ENCODE measurements at places on chromosomes 1 and 21.

GRCh38 chr1:74012583-74012982, 185.4 kb downstream of the LRRIQ3 start:
- no peak for DNase-seq

DNA sequence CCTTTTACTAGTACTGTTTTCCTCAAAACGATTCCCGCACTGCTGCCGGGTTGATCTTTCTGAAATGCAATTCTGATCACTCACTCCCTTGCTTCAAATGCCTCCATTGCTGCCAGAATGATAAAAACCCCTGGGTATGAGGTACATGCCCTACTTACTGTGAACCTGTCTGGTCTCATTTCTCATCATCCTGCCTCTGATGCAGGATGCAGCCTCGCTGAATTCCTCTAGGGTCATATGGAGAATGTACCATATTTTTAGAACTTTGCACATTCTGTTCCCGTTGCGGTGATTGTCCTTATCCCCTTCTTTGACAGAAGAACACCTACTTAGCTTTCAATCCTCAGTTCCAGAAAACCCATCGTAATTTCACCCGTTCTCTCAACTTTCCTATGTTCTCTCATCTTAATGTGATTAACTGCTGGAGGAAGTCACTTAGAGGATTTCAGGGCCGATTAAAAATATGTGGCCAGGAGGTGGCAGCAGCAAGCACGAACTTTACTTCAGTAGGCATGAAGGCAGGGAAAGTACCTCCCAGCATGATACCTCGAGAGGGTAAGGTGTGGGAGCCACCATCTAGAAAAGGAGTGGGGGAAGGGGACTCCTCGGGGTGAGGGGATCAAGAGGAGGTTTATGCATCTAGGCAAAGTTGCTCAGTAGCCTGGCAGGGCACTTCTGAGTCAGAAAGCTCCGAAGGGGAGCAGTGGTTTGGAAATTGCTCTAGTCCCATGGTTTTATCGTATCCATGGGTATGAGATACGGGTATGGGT, 361.5 kb upstream of the ZP4 start:
- peak; percentile 20 for DNase-seq

- DNase-seq, result no peak
These were observed 102.5 kb downstream of the GPR52 start for GRCh38 chr1:174550296-174550695.

DNA sequence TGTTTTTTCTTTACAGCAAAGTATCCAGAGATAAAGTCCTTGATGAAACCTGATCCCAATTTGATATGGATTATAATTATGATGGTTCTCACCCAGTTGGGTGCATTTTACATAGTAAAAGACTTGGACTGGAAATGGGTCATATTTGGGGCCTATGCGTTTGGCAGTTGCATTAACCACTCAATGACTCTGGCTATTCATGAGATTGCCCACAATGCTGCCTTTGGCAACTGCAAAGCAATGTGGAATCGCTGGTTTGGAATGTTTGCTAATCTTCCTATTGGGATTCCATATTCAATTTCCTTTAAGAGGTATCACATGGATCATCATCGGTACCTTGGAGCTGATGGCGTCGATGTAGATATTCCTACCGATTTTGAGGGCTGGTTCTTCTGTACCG, 6.5 kb downstream of the DEGS1 start:
- no peak for DNase-seq

GRCh38 chr1:246309247-246309884, 197.7 kb downstream of the SMYD3 start:
- DNase-seq, result no peak

DNA sequence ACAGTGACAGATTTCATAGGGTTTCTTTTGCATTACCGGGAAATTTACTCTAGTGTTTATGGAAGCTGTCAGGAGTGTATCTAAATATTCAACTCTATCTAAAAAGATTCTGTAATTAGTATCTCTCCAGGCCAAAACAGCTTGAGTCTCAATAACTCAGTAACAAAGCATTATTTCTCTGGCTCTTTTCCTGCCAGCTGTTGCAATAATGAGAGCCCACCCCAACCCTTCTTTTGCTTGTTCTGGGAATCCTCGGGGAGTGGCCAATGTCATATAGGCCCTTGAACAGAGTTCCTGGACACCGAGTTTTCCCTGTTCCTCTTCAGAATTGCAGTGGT, 120.1 kb upstream of the SGIP1 start:
- no peak for DNase-seq

GRCh38 chr21:39220150-39220549, 36.9 kb upstream of the PSMG1 start:
- no peak for DNase-seq

GRCh38 chr1:155226910-155227260, 18.4 kb downstream of the MTX1 start:
- DNase-seq, result peak; percentile 38

DNA sequence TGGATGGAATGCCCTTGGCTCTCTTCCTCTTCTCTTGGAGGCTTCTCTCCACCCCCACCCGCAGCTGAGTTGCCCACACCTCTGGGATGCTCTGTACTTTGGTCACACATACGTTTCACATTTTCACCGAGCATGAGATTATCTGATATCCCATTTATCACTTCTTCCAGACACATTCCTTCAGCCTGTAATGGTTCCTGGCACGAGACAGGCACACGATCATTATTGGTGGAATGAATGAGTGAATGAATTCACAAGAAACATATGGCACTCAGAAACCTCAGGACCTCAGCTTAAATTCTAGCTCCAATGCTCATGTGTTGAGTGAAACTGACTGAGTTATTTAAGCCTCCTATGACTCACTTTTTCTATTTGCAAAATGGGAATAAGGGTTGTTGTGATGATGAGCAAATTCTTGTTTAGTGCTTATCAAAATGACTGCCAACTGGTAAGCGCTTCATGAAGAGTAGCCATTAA, 242.7 kb upstream of the JUN start:
- no peak for DNase-seq

DNA sequence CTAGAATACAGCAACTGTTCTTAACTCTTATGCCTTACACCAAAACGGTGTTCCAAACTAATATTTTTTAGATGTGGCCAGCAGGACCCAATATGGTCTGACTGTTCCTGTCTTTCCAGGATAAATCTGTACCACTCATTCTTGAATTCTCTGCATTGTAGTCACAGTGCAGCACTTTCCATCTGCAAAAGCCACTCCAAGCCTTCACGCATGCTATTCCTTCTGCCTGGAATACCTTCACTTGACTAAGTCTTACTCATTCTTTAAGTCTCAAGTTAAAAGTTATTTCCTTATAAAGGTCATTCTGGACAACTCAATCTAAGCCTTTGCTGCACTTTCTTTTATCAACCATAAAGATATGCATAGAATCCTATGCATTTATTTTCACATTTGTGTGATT, 1194.5 kb downstream of the PLA2G4A start:
- DNase-seq, result no peak

DNA sequence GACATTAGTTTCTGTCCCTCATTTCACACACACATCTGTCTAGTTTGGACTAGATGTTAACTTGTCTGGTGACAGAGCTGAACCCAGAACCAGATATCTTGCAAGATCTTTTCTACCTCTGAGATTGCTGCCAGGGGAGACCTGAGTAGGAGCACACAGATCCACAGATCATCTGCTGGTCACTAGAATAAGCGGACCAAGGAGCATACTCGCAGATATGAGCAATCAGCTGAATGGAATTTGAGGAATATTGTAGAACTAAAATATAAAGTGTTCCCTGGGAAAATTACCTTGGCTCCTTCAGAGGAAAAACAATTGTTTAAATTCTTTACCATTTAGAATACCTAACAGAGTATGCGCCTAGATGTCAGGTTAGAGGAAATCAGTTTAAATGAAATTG, 90.7 kb downstream of the TNFSF18 start:
- no peak for DNase-seq

GRCh38 chr1:78333502-78333901, 157.3 kb upstream of the PTGFR start:
- DNase-seq, result no peak

DNA sequence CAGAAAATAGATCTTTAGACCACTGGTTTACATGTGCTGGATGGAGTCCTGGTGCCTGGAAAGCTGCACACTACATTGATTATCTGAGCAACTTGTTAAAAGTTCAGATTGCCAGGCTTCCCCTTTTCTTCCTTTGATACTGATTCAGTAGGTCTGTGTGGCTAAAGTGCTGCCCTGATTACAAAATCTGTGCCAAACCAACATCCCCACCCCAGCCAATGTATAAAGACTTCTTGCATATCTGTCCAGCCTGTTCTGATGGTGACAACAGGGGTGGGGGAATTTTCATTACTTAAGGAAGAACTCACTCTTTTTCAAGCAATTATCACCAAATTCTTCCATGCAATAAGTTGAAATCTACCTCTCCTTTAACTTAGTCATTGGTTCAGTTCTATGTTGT, 135.5 kb downstream of the TNFSF18 start:
- no peak for DNase-seq

- DNase-seq, result no peak
These were observed 977 bp downstream of the TRAF3IP3 start for GRCh38 chr1:209756615-209757445.

- DNase-seq, result no peak
These were observed 2.3 kb downstream of the DFFA start for GRCh38 chr1:10470043-10470442.

GRCh38 chr1:183635099-183635605, 431 bp downstream of the ARPC5 start:
- DNase-seq, result no peak

- no peak for DNase-seq
These were observed 91.6 kb downstream of the DNAH14 start for GRCh38 chr1:225021037-225021436.

- no peak for DNase-seq
These were observed 152.8 kb downstream of the PPP1R12B start for GRCh38 chr1:202501281-202501680.

GRCh38 chr1:178060789-178061556, 32.9 kb upstream of the RASAL2 start:
- no peak for DNase-seq

GRCh38 chr1:94827434-94827833, 7.3 kb downstream of the SLC44A3 start:
- no peak for DNase-seq

DNA sequence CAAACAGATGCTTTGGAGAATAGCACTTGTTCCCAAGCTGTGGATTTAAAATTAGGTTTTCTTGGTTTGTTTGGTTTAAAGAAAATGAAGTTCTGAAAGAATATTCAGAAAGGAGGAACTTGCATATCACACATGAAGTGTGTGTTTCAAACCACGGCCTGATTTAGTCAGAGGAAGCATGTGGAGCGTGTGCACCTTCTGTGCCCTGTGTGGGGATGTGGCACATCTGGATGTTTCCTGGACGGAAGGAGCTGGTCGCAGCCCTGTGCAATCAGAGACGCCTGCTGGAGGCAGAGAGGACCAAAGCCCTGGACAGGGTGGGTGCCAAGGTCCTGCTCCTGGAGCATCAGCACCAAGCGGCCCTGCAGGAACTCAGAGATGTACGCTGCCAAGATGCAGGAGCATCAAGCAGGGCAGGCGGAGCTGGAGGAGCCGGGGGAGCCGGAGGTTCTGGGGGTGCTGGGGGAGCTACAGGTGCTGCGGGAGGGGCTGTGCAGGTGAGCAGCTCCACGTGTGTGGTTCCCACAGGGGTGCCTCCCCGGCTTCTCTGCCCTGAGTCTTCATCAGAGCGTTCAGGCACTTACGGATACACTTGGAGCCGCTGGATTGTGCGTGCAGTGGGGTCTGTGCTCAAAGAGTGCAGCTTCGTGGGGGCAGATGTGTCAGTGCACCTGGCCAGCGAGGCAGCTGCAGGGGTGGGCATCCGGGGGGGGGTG, 45.7 kb downstream of the PCNT start:
- no peak for DNase-seq

DNA sequence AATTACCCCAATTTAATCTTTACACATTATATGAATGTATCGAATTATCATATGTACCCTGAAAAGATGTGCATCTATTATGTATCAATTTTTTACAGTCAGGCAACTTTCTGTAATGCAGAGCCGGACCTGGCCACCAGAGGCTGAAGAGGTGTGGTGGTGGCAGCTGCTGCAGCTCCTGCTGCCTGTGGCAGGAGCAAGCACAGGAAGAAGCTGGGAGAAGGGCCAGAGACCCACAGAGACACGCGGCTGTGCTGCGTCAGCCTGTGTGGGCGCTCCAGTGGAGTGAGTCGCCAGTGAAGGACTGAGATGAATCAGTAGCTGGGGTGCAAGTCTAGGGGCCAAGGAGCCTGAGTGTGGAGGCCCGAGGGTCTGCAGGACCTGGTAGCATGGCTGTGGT, 74.3 kb upstream of the COG2 start:
- no peak for DNase-seq

DNA sequence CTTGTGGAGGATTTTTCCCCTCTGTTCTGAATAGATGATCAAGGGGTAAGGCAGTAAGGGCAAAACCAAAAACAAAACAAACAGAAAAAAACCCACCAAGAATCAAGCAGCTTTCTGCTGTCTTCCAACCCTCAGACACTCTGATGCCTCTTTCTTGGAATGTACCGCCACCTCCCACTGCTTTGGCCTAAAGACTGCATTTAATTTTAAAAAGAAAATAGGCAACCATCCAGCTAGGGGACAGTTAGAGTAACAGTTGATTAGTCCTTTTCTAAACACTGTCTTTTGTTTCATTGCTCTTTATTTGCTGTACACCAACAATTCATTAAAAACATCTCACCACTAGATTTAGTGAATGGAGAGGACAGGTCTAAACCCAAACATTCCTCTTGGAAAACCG, 21.5 kb downstream of the WLS start:
- DNase-seq, result no peak

DNA sequence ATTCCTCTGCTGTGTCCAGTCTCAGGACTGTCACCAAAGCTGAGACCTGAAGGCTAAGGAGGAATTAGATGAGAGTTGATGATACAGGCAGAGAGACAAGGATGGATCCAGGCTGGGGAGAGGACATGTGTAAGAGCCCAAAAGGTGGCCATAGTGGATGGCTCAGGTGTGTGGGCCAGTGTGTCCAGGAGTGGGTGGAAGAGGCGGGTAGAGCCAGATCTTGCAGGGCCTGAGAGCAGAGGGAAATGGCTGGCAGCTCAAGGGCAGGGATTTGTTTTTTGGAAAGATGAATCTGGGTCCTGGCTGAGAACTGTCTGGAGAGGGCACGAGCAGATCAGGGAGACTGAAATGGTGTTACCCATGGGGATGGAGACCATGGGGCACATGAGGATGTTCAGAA, 38.1 kb downstream of the AZIN2 start:
- DNase-seq, result no peak

DNA sequence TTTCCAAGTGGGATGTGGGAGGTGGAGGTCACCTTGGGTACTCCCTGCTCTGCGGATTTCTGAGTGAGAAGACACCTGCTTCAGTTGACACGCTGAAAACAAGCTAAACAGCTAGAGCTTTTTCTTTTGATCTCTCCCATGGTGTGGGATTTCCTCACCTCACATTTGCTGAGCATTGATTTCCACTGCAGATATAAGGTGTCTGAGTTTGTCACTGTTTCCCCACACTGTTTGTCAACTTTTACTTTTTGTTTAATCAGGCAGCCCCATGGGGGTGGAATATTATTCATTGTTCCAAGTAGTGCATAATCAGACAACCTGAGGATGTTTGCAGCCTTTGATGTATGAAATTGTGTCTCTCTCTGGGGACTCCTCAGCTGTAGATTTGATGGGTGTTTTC, 49.5 kb downstream of the FASLG start:
- no peak for DNase-seq

GRCh38 chr1:59997479-59998115, 71.0 kb upstream of the CYP2J2 start:
- DNase-seq, result no peak

Data from anterior cingulate cortex (tissue), 58 donors.